ENCODE measurements at places on chromosomes 2 and 18.
A peak's percentile ranks its signal among the peaks of the same experiment; 100 is the strongest.

DNA sequence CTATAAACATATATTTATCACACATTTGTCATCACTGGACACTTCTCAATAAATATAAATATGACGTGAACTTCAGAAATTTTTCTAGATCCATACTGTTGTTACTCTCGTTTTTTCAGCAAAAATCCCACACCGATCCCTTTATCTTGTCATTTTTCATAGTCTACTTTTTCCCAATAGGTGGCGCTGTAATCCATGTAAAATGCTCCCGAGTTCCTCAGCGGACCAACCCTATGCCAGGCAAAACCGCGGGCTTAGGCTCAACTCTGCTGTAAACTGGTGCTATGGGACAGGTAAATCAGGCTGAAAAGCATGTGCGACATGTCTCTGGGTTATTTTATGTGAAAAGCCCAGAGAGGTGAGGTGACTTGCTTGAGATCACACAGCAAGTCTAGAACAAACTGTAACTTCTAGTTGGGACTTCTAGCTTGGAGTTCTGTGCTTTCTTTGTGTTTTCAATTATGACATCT, 104.0 kb downstream of the COBLL1 start:
- peak; percentile 44 for DNase-seq

- DNase-seq, result no peak
Measured at GRCh38 chr2:106537047-106537446, 49.9 kb downstream of the CD8B2 start.

GRCh38 chr2:215751200-215751910, 262.0 kb downstream of the MREG start:
- no peak for DNase-seq

- DNase-seq, result no peak
Measured at GRCh38 chr2:36371070-36371874, 15.7 kb downstream of the CRIM1 start.

DNA sequence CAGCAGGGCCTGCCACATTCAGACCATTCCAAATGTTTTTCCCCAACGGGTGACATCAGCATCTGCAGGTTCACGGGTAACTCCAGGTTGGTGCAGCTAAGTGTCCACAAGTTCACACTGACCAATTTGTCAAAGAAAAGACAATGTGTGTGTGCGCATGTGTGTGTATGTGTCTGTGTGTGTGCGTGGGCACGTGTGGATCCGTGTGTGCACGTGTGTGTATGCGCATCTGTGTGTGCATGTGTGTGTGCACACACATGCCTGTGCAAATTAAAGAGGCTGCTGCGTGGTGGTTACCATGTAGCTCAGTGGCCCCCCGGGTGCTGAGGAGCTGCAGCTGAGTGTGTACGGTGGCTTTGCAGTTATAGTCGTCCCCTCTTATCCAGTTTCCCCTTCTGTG, 187.4 kb downstream of the TMEM18 start:
- no peak for DNase-seq

GRCh38 chr2:51505533-51505932, 473.6 kb upstream of the NRXN1 start:
- no peak for DNase-seq

DNA sequence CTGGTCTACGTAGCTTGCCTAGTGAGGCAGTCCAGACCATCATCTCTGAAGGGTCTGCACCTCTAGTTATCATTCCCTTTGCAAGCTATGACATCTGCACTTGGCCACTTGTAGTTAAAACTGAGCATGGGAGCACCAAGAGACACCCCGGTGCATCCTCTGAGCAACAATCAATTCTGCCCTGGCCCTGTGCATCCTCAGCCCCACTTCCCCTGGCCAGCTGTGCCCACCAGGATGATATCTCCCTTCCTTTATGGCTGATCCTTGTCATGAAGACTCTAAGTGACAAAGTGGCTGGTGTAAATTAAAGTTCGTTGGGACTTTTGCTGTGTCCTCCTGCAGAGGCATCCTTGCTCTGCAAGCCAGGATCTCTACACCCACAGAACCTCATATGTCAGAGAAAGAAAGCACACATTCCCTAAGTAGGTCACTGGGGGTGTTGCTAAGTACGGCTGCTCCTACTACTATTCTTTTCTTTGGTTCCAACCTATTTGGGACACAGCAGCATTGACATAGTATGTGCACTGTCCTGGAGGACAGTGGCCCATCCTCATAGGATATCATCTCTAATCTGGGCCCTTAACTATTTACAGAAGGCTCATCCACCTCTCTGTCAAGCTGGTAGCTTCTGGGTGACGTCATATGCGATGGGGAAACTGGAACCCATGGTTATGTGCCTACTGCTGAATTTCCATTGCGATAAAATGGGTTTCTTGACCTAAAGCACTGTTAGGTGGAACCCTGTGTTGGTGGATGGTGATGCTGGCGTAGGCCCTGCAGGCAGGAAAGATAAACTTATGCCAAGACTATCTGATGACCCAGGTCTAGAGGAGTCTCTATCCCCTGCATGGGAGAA, 384.3 kb upstream of the ID2 start:
- DNase-seq, result no peak

GRCh38 chr2:58660046-58660445, 418.9 kb upstream of the FANCL start:
- DNase-seq, result no peak

GRCh38 chr2:201680743-201681142, 17.7 kb downstream of the MPP4 start:
- DNase-seq, result peak; percentile 40

- no peak for DNase-seq
Measured at GRCh38 chr18:59846814-59847490, 52.8 kb upstream of the PMAIP1 start.

DNA sequence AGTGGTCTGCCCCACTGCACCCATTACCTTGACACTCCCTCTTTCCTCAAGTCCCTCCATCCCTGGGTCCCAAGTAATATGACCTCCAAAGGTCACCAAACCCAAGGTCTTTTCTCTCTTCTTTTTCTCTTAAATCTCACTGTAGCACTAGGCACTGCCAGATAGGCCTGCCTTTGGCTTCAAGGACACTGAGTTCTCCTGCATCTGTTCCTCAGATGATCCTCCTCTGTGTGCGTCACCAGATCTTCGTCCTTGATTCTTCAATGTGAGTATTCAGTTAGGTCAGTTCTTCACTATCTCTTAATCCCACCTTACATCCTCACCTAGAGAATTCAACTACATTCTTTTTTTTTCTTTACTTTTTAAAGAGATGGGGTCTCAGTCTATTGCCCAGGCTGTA, 249.2 kb downstream of the NBAS start:
- DNase-seq, result no peak

DNA sequence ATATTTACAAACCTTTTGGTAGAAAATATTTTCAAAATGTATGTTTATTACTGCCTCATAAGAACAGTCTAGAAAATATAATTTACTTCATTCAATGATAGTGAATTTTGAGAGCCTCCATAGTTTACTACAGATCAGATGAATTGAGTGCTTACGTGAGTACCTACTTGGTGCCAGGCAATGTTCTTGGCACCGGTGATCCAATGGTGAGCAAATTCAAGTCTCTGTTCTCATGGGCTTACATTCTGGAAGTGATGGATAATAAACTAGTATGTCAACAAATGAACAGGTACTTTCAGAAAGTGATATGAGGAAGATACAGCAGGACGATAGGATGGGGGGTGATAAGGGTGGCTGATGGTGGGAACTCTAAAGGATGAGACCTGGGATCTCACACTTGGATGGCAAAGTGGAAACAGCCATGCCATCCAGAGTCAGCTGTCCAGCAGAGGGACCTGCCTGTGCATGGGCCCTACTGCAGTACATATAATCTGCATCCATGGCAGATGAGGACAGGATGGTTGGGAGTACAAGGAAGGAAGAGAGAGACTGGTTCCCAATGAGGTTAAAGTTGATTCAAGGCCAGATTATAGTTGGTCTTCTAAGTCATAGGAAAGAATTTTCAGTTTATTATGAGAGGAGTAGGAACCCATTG, 277.0 kb downstream of the NEDD4L start:
- DNase-seq, result no peak

DNA sequence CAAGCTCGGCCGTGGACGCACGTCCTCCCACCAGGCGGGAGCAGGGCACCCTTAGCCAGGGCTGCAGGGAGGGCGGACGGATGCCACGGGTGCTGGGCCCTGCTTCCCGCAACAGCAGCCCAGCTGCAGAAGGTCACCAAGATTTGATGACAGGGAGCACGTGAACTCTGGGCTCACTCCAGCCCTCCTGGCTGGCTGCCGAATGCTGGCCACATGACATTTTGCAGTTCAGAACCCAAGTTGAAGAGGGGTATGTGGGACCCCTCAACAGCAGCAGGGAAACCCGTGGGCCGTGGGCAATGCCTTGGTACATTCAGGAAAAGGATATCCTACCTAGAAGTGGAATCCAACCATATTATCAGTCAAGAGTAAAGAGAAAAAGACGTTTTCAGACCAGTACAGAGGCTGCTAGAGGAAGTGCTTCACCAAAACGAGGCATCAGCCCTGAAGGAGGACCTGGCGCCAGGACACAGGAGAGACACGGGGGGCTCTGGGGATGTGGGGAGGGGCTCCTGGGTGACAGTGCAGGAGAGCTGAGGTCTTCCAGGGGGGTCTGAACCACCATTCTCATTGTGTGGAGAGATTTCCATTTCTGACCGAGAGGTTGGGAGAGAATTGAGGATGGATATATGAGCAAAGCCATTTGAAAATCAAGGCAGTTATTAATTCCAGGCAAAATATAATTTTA, 107.4 kb upstream of the CTDP1 start:
- DNase-seq, result no peak

GRCh38 chr18:22900558-22901238, 32.4 kb upstream of the RBBP8 start:
- DNase-seq, result peak; percentile 4

DNA sequence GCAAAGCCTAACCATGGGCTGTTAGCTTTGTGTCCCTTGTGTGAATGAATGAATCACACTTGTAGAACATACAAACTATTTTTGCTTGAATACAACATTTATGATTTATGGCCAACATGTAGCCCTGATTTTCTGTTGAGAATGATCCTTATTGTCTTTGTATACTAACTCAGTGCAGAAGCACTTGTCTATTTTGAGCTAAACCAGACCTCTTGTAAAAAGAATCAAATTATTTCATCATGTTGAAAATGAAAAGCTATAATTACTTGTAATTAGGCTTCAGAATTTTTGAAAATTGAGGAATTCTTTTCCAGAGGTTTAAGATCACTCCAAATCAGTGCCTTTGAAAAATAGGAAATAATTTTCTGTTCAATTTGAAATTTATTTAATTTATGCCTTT, 85.9 kb downstream of the ZNF407 start:
- DNase-seq, result no peak

- DNase-seq, result no peak
Measured at GRCh38 chr2:190682168-190682567, 33.3 kb downstream of the NAB1 start.

GRCh38 chr18:62399781-62400308, 74.7 kb downstream of the TNFRSF11A start:
- no peak for DNase-seq

DNA sequence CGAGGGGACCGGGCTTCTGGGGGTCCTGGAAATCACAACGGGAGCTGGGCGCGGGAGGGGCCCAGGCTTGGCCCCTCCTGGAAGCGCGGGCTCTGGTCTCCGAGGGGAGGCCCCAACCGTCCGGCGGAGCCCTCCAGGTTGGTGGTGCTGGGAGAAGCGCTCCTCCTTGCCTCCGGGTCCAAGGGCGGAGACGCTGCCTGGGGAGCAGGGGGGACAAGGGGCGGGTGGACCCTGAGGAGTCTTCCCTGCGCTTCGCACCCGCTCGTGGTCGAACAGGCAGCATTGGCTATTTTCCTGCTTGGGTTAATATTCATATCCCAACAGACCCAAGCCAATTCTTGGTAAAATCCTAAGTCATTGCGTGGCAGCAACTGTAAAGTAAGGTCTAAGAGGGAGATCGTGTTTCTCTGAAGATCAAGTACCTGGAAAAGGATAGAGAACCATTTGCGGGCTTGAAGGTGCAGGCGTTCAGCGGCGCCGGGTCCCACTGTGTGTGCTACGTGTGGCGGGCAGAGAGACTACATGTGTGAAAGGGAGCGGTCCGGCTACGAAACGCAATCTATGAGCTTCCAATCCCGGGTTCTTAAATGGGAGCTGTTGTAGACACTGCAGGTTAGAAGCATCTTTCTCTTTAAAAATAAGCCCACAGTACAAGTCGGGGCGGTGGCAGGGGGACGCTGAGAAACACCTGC, 805 bp downstream of the CIDEA start:
- DNase-seq, result no peak

DNA sequence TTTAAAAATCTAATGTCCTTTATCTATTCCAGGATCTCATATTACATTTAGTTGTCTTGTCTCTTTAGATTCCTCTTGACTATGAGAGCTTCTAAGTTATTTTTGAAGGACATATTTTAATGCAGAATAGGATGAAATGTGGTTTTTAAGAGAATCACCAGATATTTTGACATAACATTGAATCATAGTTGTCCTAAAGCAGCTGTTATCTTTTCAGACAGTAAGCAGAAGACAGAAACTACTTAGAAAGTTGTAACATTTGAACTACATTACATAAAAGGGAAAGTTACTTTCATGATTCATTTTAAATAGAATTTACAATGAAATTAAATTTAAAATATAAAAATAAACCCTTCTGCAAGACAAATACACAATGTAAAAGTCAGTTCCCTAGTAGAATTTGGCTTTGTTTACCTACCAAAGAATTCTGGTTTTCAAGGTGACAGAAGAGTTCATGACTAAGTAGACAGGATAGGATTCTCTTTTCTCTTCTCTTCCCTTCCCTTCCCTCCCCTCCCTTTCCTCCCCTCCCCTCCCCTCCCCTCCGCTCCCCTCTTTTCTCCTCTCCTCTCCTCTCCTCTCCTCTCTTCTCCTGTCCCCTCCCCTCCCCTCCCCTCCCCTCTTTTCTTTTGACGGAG, 186.0 kb downstream of the DIS3L2 start:
- DNase-seq, result no peak

Measured in BE2C (cell line).